ENCODE measurements at places on chromosomes 16 and 17.

- DNase-seq: no peak
These were observed 484 bp downstream of the FZD2 start for GRCh38 chr17:44557651-44558285.

- no peak for DNase-seq
These were observed 242.0 kb downstream of the FTO start for GRCh38 chr16:53945996-53946395.

DNA sequence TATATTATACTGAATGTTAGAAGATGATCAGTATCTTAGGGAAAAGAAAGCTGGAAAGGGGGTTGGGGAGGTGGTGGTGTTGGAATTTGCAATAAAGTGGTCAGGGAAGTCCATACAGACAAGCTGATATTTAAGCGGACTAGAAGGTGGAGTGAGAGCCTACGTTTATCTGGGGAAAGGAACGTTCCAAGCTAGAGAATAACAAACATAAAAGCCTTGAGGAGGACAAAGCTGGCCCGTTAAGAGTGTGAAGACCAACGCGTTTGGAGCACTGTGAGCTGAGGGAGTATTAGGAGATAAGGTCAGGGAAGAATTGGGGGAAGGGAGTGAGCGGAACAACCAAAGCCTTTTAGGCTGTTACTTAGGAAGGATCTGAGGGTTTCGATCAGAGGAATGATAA is 1.4 kb downstream of the DDX42 start:
- DNase-seq: no peak

DNA sequence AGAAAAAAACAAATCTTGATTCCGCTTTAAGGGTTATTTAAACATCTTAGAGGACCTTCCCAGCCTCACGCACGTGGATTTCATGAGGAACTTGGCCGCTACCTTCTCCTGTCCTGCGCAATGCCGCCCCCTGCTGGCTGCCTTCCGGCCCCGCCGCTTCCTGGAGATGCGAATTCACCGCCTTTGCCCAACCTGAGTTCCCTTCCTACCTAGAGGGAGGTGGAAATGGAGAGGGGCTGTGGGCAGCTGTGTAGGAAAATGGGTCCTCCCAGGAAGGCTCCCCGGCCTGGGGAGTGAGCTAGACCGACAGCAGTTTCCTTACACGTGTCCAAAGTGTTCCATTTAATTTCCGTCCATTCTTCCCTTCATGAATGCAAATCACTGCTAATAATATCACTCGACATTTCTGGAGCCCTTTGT is 1.0 kb upstream of the ABCC12 start:
- peak; percentile 88 for DNase-seq

DNA sequence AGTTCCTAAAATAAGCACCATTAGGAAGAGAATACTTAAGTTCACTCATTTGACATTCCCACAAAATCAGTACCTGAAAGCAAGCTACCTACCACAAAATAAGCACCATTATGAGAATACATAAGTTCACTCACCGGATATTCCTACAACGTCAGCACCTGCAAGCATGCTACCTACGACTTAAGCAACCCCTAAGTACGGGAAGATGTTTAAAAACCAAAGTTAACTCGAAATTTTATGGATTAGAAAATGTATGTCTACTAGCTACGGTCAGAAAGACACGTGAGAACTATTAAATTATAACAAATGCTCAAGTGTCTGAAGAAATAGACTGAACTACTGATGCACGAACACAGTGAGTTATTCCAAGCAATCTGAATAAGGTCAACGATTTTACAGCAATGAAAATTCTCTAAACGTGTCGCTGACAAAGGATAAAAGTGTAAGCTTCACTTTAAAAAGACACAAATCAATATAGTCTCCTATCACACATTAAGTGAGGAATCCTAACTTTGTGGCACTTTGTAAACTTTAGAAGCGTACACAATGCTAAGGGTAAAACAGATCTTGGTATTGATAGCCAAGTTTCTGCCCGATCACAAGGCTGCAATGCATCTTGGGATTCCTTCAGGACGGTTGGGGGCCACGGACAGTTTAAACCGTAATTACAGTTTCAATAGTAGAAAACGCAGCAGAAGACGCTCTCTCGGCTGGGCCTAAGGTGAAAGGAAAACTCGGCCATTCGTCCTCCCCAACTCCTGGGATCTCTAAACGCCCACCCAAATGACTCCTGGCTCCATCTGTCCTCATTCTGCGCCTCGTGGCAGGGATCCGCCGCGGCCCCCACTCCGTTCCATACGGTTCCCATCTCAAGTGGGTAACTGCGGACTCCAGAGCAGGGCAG is 1.3 kb downstream of the GSPT1 start:
- DNase-seq: peak; percentile 15

Data from stimulated activated CD4-positive, alpha-beta T cell treated with anti-CD3 and anti-CD28 coated beads, Interleukin-1b, Interleukin-23, amount 100 ng/mL, for 4 hours (primary cell).